ENCODE measurements at places on chromosomes 11 and 22.
A peak's percentile ranks its signal among the peaks of the same experiment; 100 is the strongest.

- DNase-seq: no peak
Observed at GRCh38 chr11:28963187-28963586, 855.0 kb downstream of the METTL15 start.

DNA sequence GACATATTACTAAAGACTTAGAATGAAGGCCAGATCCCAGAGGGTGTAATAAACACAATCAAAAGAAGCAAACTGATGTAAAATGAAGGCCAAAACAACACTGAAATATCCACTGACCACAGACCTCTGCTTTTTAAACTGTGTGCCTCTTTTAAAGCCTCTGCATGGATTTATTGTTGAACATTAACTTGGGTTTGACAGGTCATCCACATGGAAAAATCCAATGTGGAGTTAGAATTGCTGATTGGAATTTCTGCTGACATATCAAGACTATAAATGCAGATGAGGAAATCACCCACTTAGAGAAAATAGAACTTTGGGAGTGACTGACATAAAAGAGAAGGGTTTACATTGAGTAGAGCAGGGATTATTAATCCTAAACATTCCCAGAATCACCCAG, 853.9 kb upstream of the RAG2 start:
- no peak for DNase-seq

- no peak for DNase-seq
Observed at GRCh38 chr11:17410606-17411379, 22.3 kb upstream of the KCNJ11 start.

DNA sequence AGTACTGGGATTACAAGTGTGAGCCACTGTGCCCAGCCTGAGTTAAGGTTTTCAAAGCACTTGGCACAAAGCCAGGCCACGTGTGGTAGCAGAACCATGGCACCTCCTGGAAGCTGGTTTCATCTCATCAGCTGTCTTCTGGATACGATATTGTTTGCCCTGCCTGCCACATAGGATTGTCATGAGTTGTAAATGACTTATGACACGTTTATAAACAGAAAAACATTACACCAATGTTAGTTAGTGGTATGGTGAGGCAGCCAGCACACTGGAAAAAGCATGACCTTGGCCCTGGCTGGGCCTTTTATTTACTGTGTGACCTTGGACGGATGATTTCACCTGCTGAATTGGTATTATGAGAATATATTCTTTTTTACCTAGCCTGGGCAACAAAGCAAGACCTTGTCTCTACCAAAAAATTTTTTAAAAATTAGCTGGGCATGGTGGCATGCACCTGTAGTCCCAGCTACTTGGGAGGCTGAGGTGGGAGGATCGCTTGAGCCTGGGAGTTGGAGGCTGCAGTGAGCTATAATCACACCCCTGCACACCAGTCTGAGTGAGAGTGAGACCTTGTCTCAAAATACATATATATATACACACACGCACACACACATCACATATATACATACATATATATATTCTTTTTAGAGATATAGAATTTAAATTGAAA, 24.0 kb upstream of the MYH9 start:
- DNase-seq: no peak

DNA sequence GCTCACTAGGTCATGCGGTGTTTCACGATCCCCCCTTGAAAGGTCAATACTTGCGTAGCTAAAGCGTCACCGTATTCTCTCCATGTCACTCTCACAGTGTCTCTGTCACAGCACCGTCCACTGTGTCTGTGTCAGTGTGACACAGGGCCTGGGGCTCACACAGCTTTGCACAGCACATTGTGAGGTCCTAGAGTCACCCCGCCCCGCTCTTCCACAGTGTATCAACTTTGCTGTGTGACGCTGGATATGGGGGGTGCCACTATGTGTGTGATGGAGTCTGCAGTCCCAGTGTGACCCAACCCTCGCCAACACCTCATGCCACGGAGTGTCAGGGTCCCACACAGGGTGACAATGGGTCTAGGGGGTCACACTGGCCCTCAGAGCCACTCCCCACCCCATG, 583 bp downstream of the P4HA3 start:
- DNase-seq: no peak

- no peak for DNase-seq
Observed at GRCh38 chr11:110153474-110153873, 60.3 kb downstream of the ZC3H12C start.

DNA sequence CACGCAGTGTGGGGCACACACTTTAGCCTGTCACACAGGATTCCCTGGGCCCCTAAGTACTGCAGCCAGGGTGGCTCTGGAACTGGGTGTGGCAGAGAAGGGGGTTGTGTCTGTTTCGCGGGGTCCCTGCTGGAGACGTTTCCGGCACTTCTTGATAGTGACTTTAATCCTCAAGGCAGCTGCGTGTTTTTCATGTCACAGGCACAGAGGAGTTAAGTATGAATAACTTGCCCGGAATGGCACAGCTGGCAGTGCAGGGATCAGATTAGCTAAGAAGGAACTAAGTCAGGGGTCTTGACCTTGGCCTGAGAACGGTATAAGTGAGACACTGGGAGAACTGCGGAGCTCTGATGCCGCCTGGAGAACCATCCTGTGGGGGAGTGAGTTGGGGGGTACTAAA, 7.5 kb upstream of the KRTAP5-7 start:
- no peak for DNase-seq

GRCh38 chr11:58058276-58059006, 27.7 kb downstream of the OR6Q1 start:
- no peak for DNase-seq

DNA sequence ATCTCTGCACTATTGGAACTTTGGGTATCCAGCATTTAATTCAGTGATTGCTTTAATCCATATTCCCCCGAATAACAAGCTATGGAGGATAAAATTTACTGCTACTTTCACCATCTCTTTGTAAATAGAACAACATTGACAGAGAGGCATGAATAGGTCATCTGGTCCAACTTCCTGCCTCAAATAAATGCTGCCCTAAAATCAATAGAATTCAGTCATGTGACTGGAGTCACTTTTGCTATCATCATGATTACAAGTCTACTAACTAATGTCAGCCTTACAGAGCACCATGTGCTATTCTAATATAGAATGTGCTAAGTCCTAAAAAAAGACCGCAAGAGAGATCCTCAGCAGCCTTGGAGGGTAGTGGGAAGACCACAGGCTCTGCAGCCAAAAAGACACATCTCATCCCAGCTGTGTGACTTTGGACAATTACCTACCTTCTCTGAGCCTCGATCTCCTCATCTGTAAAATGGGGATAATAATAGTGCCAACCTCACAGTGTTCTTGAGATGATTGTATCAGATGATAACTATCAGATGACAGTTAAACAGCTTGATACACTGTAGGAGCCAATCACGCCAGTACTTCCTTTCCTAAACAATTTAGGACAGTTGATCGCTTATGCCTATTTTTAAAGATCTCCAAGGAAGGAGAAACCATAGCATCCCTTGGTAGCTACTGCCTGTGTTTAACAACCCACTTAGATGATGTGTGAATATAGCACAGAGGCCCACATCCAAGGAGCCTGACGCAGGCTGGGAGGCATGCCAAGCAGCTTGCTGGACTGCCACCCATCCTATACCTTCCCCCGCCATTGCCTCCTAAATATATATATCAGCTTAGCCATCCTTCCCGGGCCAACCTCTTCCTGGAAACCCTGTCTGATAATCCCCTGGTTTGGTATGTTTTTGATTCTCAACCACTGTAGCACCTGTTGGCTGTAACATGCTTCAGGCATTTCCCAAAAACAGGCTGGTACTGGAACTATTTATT, 77.3 kb upstream of the PHF21A start:
- no peak for DNase-seq

DNA sequence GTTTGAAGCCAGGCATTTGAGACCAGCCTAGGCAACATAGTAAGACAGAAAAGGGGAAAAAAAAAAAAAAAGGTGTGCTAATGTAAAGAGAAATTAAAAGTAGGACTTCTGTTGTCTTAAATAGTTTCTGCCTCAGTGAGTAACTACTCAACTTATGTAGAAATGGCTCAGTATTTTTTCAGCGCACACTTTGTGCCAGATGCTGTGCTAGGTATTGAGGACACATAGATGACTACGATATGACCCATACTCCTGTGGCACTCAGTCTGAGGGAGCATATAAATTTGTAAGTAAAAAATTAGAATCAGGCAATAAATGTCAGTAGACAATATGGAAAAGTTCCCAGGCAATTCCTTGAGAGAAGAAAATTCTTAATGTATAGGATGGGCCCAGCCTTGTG, 93.9 kb downstream of the YAP1 start:
- DNase-seq: no peak

- no peak for DNase-seq
Observed at GRCh38 chr11:109933126-109933525, 160.1 kb upstream of the ZC3H12C start.

DNA sequence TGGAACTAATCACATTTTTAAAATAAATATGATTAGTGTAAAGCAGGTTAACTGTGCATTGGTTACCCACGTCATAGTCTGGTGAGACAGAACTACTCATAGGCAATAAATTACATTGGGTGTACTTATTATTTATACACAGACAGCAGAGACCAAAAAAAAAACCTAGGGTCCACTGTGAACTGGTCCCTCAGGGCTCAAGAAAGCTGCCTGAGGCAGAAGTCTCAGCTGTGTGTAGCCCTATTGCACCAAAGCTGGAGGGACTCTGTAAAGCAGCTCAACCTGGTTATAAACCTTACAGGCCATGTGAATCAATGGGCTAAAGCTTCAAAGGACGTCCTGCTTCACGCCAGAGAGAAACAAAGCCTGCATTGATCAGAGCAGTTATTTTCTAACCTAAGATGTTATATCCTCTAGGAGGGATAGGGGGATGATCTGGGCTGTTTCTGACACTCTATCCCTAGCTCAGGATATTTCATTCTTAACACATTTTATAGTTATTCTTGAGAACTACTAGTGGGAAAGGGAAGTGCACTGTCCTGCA, 432.2 kb upstream of the ANO3 start:
- no peak for DNase-seq

DNA sequence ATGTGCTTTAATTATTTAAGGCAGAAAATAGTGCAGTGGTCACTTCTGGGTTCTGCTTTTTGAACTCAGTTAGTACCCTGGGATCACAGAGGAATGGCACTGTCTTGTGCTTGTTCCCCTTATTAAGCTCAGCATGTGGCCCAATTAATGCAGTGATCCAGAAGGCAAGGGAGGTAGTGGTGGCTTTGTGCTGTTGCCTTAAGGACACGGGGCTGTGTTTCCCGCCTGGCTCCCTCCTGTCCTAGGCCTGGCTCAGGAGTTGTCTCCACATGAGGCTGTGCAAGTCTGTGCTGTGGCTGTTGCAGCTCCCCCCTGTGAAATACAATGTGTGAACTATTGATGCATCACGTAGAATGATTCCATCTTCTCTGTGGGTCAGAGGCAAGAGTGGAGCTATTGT, 49.2 kb upstream of the CABP7 start:
- no peak for DNase-seq

- no peak for DNase-seq
Observed at GRCh38 chr22:43432883-43433415, 21.1 kb downstream of the MPPED1 start.

DNA sequence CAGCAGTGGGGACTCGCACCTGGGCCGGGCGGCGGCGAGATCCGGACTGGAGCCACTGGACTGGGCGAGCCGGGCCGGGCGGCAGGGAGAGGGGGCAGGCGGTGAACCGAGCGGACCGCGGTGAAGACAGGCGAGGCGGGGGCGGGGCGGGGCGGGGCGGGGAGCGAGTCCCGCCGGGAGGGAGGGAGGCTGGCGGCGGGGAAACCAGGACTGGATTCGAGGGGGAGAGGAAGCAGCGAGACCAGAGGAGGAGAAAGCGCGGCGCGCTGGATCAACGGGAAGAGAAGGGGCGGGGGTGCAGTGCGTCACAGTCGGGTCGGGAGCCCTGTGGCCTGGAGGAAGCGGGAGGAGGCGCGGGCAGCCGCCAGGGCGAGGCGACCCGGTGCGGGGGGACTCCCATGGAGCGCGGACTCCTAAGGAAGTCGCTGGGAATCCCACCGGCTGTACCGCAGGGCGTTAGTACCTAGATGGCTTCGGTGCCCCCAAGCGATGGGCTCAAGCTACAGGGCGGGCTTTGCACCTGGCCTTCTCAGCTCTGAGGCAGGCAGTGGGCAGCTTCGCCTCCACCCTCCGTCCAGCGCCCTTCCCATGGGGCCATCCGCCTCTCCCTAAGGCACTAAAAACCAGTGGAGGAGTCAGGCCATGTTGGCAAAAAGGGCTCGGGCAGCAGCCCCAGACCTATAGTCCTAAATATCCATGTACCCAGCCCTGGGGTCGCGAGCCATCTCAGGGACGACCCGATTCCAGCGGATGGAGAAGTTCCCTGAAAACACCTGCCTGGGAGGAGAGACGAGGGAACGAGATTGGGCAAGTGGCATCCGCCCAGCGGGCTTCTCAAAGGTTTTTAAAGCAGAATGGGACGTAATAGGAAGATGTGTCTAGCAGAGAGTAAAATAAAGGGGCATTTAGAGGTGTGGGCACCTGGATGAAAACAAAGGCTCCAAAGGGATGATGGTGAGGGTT, at the start of gene TMEM121B:
Gene TMEM121B, minus strand, starts transcription at position 128 of the 963 bp plus-strand sequence. CDS start 233 bp downstream, outside the sequence.
- DNase-seq: no peak

GRCh38 chr22:37229805-37230672, 14.0 kb downstream of the RAC2 start:
- DNase-seq: peak; percentile 85

GRCh38 chr11:62646825-62647608, 604 bp upstream of the GANAB start:
- no peak for DNase-seq

- DNase-seq: no peak
Observed at GRCh38 chr11:76891285-76891684, 30.6 kb downstream of the ACER3 start.

DNA sequence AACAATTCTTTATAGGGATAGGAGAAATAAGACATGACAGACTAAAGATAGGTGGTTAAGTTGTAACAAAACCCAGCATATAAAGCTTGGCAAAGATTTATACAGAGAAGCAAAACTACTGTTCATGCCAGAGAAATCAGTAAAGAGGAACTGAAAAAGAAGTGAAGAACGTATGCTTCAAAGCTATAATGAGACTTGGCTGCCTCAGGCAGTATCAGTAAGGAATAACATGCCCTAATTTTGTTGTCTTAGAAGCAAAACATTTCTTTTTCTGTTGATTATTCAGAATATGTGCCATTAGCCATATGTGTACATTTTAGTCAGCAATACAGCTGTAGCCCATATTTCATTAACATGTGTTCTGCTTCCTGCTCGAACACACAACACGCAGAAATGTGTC, 403.2 kb downstream of the NELL1 start:
- no peak for DNase-seq

GRCh38 chr11:63508009-63508408, 2.1 kb downstream of the LGALS12 start:
- no peak for DNase-seq

Measured in stimulated activated CD4-positive, alpha-beta T cell treated with anti-CD3 and anti-CD28 coated beads, TNF-alpha, amount 100 ng/mL, for 24 hours (primary cell).